ENCODE measurements at places on chromosomes 6 and 20.

GRCh38 chr6:109008054-109008453 is 86.6 kb downstream of the SESN1 start:
- no peak for DNase-seq

GRCh38 chr6:31579119-31579505 is 3.1 kb downstream of the LTB start:
- DNase-seq: no peak

- no peak for DNase-seq
These were observed 851 bp downstream of the MAVS start for GRCh38 chr20:3847429-3847940.

- no peak for DNase-seq
These were observed 155.6 kb downstream of the OGFRL1 start for GRCh38 chr6:71444222-71444621.

GRCh38 chr6:118502169-118502568 is 45.9 kb upstream of the PLN start:
- no peak for DNase-seq

DNA sequence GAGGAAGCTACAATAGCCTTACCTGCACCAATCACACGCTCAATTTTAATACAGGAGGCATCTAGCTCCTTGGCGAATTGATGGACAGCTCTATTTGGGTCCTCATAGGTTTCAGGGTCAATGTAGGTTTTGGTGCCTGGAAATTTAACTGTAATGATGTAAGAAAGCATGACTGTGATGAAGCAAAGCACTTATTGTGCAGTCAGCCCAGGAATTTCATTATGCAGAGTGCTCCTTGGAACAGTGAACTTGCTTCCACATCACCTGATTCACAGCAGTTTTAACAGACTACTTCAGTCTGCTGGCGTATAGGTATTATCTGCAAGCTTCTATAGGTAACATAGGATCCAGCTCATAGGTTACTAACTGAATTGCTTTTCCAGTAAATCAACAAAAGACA is 160.0 kb downstream of the EPHA7 start:
- no peak for DNase-seq

GRCh38 chr6:4349931-4350330 is 214.6 kb upstream of the ECI2 start:
- DNase-seq: no peak
